ENCODE measurements at places on chromosomes 2 and 18. TPM values are rescaled to one million over a fixed set of nuclear protein-coding genes. Genes with fewer than 3 reads are reported as not detected.

The PPP1R1C gene
- total RNA-seq = 9.1 TPM

The LONRF2 gene
- 8.2 TPM for total RNA-seq

GRCh38 chr2:76159042-76159648 lies 448.4 kb upstream of the GCFC2 start:
- H3K27ac ChIP-seq = no peak overlapping the region
- no peak for DNase-seq
- H3K36me3 ChIP-seq = no peaks in the 10 kb centered on the region
- H3K4me3 ChIP-seq = no peak overlapping the region
- H3K4me1 ChIP-seq = no peaks in the 10 kb centered on the region

The CRYGC gene
- not detected for total RNA-seq

DNA sequence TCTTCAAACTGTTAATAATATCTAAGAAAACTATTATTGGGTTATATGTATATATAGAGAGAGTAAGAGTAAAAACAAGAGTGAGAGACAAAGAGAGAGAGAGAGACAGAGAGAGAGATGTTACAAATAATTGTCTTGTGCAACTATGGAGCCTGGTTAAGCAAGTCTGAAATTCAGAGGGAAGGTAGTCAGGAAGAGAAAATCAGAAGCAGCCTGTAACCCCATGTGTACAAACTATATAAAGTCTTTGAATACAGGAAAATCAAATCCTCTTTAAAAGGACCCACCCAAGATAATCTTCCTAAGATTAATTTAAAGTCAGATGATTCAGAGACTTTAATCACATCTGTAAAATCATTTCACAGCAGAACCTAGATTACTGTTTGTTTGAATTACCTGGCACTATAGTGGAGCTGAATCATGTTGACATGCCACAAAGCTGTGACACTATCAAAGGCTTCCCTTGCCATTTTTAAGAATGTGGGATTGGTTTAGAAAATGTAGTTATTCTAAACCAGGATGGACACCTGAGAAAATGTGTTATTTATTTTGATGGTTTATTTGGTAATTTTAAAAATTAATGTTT lies 301.7 kb upstream of the FSIP2 start:
- no peak for DNase-seq
- H3K36me3 ChIP-seq = no peaks in the 10 kb centered on the region
- no peak overlapping the region for H3K27ac ChIP-seq
- H3K4me1 ChIP-seq = no peaks in the 10 kb centered on the region
- H3K4me3 ChIP-seq = no peak overlapping the region

DNA sequence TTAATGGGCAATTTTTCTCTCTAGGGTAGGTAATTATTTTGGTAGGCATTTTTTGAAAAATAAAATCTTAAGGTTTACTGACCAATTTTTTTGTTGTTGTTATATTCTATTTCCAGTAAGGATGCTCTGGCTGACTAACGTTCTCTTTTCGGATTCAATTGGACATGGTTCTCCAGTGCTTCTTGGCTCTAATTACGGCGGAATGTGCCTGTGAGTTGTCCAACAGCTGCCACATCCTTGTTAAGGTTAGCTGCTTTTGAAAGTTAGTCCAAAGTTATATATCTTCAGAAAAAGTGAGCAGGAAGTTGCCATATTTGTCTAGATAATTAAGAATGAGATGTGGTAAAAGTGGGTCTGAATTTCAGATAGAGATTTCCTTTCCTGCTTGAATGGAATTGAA lies 45.8 kb upstream of the SMIM21 start:
- no peaks in the 10 kb centered on the region for H3K4me1 ChIP-seq
- no peaks in the 10 kb centered on the region for H3K27me3 ChIP-seq
- H3K27ac ChIP-seq = no peak overlapping the region
- no peaks in the 10 kb centered on the region for H3K36me3 ChIP-seq
- DNase-seq = no peak

GRCh38 chr18:79077181-79077580 lies 8.0 kb downstream of the ATP9B start:
- DNase-seq = no peak
- H3K27me3 ChIP-seq = no peaks in the 10 kb centered on the region
- no peak overlapping the region for H3K4me3 ChIP-seq
- no peaks in the 10 kb centered on the region for H3K4me1 ChIP-seq

DNA sequence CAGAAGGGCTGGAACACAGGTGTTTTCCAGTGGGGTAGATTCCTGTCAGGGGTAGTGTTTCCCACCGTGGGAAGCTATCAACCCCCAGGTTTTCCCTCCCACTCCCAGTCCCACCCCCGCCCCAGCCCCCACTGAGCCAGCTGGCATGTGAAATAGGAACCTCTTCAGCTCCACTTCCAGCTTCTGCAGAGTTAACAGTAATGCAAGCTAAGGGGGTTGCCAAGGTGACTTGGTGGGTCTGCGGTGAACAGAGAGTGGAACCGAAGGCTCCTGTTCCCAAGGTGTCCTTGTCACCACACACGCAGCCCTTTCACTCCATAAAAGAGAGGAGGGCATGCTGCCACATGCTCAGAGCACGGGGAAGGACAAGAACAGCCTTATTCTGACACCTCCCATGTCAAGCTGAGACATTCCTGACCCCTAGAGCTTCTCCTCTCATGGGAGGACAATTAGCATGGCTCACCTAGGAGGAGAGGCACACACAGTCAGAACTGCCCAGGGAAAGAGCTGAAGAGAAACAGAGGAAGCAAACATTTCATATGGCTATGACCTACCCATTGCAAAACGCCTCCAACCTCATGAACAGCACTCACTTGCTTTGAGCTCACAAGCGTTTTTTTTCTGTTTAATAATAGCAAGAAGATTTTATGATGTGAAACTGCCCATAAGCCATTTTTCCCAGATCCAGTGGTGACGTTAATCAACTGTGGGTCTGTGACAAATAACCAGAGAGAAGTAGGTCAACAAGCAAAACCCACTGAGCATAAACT lies 39.8 kb upstream of the TBC1D8 start:
- H3K4me1 ChIP-seq = no peaks in the 10 kb centered on the region
- H3K36me3 ChIP-seq = no peaks in the 10 kb centered on the region
- H3K27me3 ChIP-seq = no peaks in the 10 kb centered on the region

GRCh38 chr2:152016181-152017120 lies 82.4 kb downstream of the CACNB4 start:
- no peak overlapping the region for H3K27ac ChIP-seq
- no peak for DNase-seq
- H3K27me3 ChIP-seq = no peaks in the 10 kb centered on the region

Data from prostate gland (tissue), 2 donors.